ENCODE measurements at places on chromosomes 6 and 20.

- DNase-seq = no peak
These were observed 43.2 kb upstream of the TXNDC5 start for GRCh38 chr6:7953753-7954152.

- DNase-seq = no peak
These were observed 21.2 kb downstream of the SNRPB start for GRCh38 chr20:2449386-2449785.

DNA sequence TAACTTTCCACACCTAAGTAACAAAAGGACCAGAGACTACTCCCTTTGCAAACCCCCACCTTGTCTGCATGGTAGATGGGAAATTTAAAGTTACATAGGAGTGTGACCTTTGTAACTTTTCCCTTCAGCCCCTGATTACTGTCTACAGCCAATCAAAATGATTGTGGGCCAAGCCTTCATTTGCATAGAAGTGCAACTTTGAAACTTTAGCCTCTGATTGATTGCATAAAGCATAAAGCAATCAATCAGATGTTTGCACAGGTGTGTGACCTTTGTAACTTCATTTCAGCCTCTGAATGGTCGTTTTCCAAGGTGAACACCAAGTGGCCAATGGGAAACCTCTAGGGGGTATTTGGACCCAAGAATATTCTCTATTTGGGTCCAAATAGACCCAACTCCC is 46.1 kb downstream of the PRKN start:
- DNase-seq = no peak

- no peak for DNase-seq
These were observed 20.8 kb downstream of the KATNA1 start for GRCh38 chr6:149627672-149628071.

GRCh38 chr6:50289366-50289765 is 239.6 kb upstream of the DEFB112 start:
- DNase-seq = no peak

DNA sequence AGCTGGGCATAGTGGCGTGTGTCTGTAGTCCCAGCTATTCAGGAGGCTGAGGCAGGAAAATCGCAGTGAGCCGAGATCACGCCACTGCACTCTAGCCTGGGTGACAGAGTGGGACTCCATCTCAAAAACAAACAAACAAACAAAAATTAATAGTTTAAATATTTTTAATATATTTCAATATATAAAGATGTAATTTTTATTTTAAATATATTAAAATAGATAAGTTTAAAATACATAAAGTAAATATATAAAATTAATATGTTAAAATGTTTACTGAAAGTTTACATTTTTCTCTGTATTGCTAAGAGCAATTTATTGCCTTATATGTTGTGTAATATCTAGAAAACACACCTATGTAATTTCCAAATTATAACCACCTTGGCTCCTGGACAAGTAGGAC is 44.7 kb upstream of the ESR1 start:
- no peak for DNase-seq

Measured in GM12892 (cell line).